Stimulated activated CD8-positive, alpha-beta memory T cell treated with anti-CD3 and anti-CD28 coated beads, Interleukin-7, amount 100 ng/mL, for 4 hours (primary cell): ENCODE measurements at places on chromosomes 1 and 21.

GRCh38 chr1:225318706-225319575 is 108.9 kb downstream of the LBR start:
- no peak for DNase-seq

DNA sequence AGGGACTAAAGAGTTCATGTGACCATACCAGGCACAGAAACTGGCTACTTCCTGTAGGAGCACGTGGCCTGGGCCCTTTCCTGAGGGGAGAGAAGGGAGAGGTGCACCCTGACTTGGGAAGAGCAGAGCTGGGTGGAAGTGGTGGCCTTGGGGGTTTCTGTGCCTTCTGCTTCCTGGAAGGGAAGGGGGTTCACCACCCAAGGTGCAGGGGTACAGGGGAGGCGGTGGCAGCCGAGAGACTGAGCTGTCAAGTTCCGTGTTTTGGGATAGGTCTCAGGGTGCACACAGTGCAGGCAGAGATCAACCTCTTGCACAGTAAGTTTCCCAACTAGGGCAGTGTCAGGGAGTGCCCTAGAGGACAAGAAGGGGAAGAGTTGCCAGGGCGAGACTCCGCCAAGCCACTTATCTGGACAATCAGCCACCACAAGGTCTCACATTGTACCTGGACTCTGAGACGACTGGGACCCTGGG is 10.1 kb downstream of the HECTD3 start:
- DNase-seq, result no peak

DNA sequence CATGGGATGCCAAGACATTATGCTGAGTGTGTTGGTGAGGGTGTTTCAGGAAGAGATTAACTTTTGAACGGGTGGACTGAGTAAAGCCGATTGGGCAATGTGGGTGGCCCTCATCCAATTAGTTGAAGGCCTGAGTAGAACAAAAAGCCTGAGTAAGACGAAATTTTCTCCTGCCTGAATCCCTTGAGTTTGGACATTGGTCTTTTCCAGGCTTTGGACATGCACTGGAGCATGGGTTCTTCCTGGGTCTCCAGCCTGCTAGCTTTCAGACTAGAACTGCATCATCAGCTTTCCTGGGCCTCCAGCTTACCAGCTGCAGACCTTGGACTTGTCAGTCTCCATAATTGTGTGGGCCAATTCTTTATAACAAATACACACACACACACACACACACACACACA is 63.6 kb downstream of the NIBAN1 start:
- no peak for DNase-seq

DNA sequence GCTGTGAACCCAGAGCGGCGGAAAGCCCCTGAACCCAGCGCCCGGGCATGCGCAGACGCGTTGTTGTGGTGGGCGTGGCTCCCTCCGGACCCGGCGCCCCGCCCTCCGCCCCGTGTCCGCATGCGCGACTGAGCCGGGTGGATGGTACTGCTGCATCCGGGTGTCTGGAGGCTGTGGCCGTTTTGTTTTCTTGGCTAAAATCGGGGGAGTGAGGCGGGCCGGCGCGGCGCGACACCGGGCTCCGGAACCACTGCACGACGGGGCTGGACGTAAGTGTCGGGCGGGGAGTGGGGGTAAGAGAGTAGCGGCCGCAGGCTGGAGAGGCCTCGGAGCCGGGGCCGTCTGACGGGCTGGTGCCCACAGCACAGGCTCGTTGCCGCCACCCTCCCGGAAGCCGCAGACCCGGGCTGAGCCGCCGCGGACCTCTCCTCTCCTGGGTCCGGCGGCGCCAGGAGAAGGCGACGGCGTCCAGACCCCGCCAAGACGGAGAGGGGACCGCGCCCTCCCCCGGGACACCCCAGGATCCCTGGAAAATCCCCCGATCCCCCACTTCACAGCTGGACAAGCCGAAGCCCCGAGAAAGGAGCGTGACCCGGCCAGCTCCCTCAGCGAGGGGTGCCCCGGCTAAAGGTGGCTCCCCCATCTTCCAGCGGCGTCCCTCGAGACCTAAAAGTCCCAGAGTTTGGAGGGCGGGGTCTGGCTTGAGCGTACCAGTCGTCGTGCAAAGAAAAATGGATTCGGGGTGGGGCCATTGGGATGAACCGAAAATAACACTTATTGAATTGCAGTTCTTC is at the start of gene TMEM50A:
TSS of gene TMEM50A (plus strand) at position 147 of the 794 bp plus-strand sequence. CDS start 2,153 bp downstream, outside the sequence.
- peak; percentile 82 for DNase-seq

GRCh38 chr1:93463960-93464359 is 16.0 kb downstream of the FNBP1L start:
- no peak for DNase-seq

- no peak for DNase-seq
Measured at GRCh38 chr21:34803782-34804370, 135.1 kb downstream of the CLIC6 start.

DNA sequence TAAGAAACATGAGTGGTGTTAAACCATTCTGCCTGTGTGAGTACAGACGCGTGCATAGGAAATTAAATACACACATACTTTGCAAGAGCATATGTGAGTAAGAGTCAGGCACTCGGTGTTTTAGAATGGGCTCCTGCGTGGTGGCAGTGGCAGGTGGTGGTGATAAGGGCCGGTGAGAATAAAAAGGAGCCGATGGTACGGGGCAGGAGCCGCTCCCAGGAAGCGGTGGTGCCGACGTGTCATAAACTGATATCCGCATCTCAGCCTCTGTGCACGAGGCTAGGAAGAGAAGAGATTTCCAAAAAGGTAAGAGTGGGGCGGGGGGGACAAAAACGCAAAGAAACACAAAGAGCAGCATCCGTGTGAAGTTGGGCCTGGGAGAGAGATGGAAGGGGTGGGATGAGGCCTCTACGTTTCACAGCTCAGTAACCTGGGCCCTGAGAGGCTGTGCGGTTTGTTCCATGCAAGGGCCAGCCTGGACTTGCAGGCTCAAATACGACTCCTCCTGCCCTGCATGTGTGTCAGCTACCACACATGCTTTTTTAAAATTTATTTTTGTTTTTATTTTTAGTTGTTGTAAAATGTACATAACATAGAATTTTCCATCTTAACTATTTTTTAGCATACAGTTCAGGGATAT is 127.7 kb upstream of the COL6A1 start:
- DNase-seq, result no peak

- DNase-seq, result no peak
Measured at GRCh38 chr1:150650193-150650592, 20.8 kb upstream of the ENSA start.

DNA sequence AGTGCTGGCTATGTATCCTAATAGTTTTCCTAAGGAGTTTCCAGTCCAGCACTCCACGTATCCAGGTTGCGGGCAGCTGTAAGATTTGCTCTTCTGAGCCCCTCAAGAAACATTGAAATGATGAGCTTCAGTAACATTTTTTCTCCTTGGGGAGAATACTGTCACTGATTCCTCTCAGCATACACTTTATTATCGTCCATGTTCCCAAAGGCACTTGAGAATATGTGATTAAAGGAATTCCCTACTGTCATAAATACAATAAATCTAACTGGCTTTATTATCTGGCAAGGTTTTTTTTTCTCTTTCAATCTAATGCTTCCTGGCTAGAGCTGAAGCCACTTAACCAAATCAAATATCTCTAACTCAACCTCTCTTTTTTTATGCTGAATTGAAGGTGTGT is 359.2 kb upstream of the PKN2 start:
- DNase-seq, result no peak

GRCh38 chr1:25629836-25630235 is 13.2 kb downstream of the MAN1C1 start:
- DNase-seq, result no peak

GRCh38 chr1:117069220-117069844 is 9.2 kb downstream of the TTF2 start:
- no peak for DNase-seq

GRCh38 chr21:44275041-44275440 is 10.6 kb upstream of the AIRE start:
- DNase-seq, result no peak

GRCh38 chr1:231236208-231236591 is 4.8 kb upstream of the GNPAT start:
- DNase-seq, result no peak

- no peak for DNase-seq
Measured at GRCh38 chr1:1246577-1247340, at the start of gene C1QTNF12. TSS of gene C1QTNF12 (minus strand) at chr1:1246722. CDS start at chr1:1246690, 32 bp downstream.

- DNase-seq, result no peak
Measured at GRCh38 chr1:206705191-206705590, 20.5 kb downstream of the MAPKAPK2 start.

DNA sequence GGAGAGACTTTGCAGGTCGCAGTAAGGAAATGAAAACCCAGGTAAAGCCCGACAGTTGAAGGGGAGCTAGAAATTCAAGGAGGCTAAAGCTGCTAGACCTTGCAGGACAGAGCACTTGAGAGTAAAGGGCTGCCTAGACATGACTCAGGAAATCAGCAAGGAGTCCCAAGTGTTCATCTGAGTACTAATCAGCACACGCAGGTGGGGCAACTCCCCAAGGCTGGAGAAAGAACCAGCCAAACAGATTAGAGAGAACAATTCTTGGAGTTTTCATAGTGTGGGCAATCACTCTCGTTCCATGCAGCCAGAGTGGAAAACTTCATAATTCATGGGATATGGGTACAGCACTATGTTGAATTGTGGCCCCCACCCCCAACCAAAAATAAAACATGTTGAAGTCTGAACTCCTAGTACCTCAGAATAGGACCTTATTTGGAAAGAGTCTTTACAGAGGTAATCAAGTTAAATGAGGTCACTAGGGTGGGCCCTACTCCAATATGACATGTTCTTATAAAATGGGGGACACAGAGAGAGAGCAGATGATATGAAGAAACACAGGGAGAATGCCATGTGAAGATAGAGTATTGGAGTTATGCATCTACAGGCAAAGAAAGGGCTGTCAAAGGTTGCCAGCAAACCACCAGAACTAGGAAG is 28.0 kb downstream of the SYDE2 start:
- no peak for DNase-seq

DNA sequence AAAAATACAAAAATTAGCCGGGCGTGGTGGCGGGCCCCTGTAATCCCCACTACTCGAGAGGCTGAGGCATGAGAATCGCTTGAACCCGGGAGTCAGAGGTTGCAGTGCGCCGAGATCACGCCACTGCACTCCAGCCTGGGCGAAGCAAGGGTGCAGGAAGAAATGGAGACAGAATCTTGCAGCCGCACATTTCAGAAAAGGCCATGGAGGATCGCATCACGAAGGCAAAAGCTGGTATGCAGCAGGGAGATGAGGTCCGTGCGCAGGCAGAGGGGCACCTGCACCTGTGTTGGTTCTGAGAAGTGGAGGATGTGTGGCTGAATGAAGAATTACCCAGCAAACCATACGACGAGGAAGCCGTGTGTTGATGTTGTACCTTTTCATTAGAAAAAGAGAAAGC is 53.0 kb upstream of the ABCG1 start:
- no peak for DNase-seq

DNA sequence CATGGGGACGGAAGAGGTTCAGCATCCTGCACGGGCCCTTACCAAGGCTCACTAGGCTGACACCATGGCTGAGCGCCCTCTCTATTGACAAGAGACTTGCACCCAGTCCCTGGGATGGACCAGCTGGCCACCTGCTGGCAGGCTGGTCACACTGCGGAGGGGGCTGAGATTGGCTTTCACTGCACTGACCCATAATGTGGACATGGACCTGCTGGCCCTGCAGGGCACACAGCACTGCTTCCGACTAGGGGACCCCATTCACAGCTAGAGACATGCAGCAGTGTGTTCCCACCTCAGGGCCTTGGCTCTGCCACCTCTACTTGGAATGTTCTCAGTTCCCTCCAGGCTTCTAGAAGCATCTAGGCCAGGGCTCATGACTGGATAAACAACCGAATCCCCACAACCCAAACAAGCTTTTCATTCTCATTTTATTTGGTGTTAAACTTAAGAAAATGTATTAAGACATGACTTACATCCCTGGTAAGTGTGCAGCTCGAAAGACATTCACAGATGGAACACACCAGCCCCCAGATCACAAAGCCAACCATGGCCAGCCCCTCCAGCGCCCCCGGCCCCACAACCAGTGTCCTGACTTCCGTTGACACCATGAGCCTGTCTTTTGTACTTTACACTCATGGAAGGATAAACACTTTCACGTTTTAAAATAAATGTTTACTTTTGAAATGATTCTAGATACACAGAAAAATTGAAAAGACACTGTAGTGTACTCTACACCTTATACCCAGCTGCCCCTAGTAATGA is 9.3 kb upstream of the SRARP start:
- DNase-seq, result no peak

- DNase-seq, result no peak
Measured at GRCh38 chr1:15674386-15675159, 9.5 kb upstream of the PLEKHM2 start.

- DNase-seq, result no peak
Measured at GRCh38 chr1:96559707-96560596, 161.6 kb upstream of the PTBP2 start.

DNA sequence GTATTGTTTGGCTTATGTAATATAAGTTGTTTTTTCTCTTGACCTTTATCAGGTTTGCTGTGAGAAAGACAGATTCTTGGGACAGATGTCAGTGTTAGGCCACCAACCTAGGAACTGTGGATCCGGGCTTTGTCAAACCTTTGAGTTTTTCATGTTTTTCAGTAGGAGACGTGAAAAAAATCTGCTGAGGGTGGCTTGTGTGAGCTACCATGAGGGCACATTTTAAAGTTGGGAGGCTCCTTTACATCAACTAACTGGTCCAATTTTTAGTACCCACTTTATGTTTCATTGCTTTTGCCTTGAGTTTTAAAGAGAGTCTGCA is 801 bp downstream of the RPS6KC1 start:
- DNase-seq, result no peak

- DNase-seq, result no peak
Measured at GRCh38 chr1:6111571-6111970, 65.9 kb downstream of the KCNAB2 start.

- DNase-seq, result no peak
Measured at GRCh38 chr1:26706315-26706714, 10.5 kb downstream of the ARID1A start.

DNA sequence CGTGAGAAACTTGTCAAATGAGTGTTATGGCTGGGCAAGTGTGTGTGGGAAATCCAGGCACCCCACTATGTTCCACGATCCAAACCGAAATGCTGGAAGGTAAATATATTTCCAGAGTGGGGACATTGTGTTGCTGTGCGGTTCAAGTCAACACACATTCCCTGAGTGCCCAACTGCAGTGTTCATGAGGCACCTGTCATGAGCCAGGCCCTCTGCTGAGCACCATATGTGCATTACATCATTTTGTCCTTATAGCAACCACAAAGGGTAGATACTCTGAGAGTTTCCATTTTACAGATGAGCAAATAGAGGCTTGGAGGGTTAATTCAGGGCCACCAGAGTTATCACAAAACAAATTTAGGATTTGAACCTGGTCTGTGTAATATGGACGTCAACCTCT is 59.9 kb upstream of the SOD1 start:
- no peak for DNase-seq

GRCh38 chr1:30652152-30652841 is 71.1 kb downstream of the MATN1 start:
- DNase-seq, result no peak

GRCh38 chr1:176110203-176110602 is 96.9 kb downstream of the COP1 start:
- no peak for DNase-seq

DNA sequence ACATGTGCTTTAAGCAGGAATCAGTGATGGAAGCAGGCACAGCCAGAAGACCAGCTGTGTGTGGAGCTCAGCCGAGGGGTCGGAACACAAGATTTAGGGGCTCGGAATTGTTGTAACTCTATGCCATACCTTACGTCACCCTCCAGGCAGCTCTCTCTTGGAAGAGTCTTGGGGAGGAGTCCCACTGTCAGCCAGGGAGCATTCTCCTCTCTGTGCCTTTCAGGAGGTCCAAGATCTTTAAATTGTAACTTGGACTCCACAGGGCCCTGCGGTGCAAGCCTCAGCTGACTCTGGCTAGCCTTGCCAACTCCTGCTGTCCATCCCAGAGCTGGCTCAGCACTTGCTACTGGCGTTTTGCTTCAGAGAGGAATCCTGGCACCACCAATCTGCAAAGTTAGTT is 26.4 kb upstream of the ROR1 start:
- no peak for DNase-seq
